ENCODE measurements at places on chromosomes 3 and 15.

- no peak for DNase-seq
Measured at GRCh38 chr3:142035308-142035922, 113.9 kb downstream of the TFDP2 start.

- DNase-seq = no peak
Measured at GRCh38 chr15:41772720-41773331, 1.5 kb upstream of the MAPKBP1 start.

DNA sequence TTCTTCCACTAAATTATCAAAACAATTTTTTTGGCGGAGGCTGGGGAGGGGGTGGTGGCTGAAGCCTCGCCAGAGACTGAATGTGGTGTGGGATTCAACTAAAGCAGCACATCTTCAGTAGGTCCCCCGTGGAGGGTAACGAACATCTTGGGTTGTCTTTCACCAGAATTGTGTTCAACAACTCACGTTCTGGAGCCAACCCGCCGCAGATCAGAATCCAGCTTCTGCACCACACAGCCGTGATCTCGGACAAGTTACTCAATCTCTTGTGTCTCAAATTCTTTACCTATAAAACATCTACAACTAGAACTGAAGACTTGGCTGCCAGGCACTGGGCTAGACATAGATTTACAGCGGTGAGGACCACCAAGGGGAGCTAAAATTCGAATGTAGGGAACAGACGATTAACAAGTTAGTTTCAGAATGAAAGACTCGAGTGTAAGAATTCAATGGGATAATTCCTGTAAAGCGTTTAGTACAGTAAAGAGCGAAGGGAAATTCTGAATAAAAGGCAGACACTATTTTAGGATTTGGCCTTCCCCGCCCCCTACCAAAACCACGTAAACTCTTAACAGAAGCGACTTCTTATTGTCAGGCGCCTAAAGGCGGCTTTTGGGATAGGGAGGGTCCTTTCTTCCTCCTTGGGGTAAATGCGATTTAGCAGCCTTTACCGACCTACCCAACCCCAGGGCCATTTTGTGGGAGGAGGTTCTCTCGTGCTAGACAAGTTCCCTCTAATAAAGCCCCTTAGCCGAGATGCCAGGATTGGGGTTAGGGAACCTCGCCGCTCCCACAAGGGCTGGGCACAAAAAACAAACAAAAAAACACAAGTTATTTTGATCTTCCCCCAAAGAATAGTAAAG is 697 bp upstream of the RAB5A start:
- DNase-seq = no peak

- DNase-seq = no peak
Measured at GRCh38 chr15:46703020-46703861, 1014.1 kb upstream of the SEMA6D start.

DNA sequence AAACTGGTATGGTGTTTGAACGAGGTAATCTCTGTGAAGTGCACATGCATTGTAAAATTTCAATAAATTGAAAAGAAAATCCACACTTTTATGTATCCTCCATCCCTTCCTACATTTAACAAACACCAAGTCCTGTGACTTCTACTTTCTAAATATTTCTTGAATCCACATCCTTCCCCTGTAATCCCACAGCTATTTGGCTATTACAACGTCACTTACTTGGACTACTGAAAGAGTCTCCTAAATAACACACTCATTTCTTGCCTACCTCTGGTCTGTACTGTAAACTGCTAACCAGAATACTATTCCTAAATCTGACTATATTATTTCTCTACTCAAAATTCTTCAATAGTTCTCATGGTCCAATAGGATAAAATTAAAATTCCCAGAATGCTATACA is 176.1 kb downstream of the NEK10 start:
- no peak for DNase-seq

- DNase-seq = no peak
Measured at GRCh38 chr3:121690777-121691405, 30.2 kb upstream of the HCLS1 start.

DNA sequence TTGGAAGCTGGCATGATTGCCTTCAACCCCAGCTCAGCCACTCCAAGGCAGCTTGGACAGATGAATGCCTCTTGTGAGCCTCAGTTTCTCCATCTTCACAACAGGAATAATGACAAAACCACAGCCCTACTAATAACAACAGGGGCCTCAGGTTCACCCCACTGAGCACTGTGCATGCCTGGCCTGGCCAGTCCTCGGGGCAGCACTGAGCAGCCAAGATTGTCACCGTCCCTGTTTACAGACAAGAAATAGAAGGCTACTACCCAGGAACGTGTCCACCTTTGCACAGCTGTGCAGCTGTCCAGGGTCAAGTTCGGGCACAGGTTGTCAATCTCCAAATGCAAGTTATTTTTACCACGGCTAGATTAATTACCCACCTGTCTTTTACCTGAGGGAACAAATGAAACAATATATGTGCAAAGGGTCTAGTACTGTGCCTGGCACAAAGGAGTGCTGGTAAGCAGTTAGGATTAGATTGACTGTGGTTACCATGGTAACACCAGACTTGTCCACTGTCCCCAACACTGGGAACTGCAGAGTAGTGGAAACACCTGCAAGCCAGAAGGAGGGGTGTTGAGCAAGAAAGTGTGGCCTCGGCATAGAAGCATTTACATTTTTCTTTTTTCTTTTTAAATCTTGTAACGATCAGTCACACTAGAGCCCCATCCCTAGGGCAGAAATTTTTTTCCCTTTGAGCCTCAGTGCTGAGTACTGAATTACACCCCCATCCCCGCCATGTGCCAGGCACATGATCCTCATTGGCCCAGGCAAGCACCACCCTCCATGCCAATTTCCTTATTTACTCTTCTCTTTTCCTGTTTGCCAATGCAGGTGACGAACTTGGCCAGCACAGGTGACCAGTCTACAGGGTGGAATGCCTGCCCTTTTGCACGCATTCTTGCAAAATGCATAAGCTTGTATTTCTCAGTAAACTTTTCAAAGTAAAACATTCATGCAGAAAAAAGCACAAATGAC is 66.3 kb upstream of the SLC6A6 start:
- DNase-seq = no peak

- no peak for DNase-seq
Measured at GRCh38 chr3:63193647-63194046, 84.5 kb upstream of the SYNPR start.

- DNase-seq = no peak
Measured at GRCh38 chr3:117768581-117768980, 1059.0 kb downstream of the TUSC7 start.

DNA sequence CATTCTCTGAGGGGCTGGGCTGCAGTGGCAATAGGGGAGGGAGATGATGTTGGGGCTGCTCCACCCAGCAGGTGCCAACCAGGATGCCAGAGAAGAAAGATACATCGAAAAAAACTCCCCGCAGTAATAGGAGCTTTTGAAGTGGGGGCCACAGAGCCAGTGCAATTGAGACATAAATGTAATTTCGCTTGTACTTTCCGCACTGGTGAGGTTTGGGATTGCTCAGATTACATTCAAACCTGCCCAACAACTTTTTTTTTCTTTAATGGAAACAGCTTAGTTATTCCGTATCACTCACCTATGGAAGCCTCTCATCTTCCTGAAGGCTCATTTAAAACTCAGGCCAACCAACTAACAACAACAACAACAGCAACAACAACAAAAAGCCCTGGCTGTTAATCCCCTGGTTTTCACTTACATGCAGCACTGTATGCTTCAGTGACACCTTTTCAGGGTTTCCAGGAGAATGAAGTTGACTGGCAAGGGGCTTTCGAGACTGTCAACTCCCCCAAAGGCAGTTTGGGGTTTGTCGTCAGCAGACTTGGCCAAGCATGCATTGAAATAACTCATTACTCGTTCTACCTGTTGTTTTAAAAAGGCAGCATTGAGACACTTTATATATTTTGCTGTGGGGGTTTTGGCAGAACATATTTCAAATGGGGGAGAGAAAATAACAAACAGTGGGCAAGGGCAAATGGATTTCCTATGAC is 163.8 kb downstream of the EBLN2 start:
- no peak for DNase-seq

- no peak for DNase-seq
Measured at GRCh38 chr15:101293122-101293521, 1.9 kb downstream of the SNRPA1 start.

DNA sequence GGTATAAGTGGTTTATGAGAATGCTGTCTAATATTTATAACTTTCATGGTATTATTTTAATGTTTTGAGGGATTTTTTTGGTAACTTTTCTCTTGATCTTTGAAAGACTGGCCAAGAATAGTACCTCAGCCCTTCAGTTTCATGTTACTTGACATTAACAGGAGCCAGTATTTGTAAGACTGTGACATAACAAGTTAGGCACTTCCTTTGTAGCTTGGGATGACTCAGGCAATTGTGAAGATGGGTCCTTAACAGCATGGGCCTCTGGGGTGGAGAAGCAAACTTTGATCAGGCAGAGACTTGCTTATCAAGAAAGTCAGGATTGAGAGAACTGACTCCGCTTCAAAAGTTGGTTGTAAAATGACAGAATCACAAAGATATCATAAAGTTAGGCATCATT is 9.5 kb downstream of the LRRC49 start:
- no peak for DNase-seq

DNA sequence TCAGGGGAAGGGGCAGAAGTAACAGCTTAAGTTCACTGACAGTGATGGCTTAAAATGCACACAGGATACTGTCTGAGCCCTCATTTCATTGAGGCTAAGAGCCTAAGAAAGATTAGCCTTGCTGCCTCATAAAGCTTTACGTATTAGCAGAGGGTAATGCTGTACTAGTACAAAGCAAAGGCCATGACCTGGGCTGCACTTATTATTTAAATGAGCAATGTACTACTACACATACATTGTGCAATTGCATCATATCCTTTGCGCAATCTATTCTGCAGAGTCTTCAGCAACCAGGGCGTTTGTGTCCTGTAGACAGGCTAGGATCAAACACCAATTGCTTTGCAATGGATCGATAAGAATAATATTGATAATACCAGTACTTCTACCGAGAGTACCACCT is 221.8 kb downstream of the TPRG1 start:
- DNase-seq = no peak

DNA sequence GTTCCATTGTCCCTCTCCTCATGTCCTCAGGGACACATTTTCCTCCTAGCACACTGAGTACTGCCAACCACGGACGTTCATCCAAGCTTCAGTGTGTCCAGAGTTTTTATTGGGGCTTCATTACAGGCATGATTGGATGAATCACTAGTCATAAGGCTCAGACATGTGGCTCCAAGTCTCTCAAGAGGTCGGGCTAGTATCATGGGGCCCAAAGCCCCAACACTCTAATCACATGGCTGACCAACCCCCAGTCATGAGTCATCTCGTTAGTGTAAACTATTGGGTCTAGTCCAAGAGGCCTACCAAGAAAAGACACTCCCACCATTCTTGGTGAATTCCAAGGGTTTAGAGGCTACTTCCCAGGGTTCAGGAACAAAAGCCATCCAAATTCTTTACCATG is 4.4 kb downstream of the TERC start:
- no peak for DNase-seq

DNA sequence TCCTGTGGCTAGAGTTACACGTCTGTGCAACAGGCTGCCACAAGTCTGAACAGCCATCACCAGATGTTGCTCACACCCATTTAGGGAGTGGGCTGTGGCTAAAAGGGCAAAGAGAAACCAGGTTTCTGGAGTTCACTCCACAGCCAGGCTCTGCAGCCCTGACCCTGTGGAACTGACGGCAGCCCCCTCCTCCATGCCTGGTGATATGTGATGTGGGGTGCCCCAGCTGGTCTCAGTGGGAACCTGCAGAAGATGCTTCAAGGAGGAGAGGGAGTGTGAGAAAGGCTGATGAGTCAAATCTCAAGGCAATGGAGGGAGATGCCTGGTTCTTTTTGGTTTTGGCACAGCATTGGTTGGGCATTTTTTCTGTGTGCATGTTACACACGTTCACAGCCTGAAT is 130.6 kb downstream of the TPRA1 start:
- no peak for DNase-seq

DNA sequence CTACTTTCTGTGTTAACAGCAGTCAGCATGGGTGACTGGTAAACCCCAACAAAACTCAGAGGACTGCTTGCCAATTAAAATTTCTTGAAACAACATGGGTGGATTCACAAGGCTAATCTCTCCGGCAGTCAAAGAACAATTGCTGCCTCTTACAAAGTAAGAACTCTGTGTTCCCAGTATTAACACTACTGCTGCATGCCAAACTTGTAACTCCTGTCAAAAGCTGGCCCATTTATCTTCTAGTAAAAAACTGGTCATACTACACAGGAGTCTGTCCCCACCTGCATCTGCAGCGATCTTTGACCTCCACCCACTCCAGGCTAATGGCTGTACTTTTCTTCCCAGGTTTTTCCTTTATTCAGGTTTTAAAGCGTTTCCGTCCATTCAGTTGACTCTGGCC is 8.7 kb upstream of the ZNF589 start:
- no peak for DNase-seq

- no peak for DNase-seq
Measured at GRCh38 chr3:73603762-73604171, 21.0 kb downstream of the PDZRN3 start.

DNA sequence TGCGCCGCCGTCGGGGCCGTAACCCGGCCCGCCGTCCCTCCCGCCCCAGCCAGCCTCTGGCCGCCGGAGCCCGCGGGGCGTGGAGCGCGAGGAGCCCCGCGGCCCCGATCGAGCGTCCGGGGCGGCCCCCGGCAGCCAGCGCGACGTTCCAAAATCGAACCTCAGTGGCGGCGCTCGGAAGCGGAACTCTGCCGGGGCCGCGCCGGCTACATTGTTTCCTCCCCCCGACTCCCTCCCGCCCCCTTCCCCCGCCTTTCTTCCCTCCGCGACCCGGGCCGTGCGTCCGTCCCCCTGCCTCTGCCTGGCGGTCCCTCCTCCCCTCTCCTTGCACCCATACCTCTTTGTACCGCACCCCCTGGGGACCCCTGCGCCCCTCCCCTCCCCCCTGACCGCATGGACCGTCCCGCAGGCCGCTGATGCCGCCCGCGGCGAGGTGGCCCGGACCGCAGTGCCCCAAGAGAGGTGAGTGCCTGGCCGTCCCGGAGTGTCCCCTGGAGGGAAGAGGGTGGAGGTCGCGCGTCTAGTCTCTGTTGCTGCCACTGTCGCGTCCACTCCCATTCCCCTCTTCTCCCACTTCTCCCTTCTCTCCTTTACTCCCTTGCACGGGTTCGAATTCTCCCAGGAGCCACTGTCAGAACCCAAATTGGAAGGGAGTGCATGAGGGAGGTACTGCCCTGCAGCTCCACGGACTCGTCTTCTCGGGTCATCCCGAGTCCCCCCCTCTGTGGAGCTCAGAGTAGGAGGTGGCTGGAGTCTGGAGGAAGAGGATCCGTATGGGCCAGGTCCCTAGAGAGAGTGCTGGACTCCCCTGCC is 585 bp downstream of the CSK start:
- DNase-seq = no peak

GRCh38 chr3:64501298-64501906 is 186.4 kb downstream of the ADAMTS9 start:
- no peak for DNase-seq

DNA sequence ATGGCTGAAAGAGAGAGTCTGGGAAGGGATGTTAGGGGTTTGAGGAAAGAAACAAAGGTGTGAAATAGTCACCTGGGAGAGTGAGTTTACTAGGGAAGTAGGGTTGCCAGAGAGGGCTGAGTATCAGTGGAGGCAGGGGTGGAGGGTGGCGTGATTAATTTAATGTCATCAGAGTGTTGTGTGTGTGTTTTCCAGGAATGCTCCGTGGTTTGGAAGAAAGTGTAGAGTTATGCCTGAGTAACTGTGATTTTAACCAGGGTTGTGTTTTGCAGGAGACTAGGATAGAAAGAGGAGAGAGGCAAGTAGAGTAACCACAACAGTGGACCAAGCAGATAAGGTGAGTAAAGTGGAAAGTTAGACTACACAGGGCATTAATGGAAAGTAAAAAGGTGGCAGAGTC is 27.2 kb downstream of the PLD1 start:
- no peak for DNase-seq

Measured in mesothelial cell of epicardium (in vitro differentiated cells).